ENCODE measurements at places on chromosomes 7 and 10. TPM values are rescaled to one million over a fixed set of nuclear protein-coding genes. Genes with fewer than 3 reads are reported as not detected.
A peak's percentile ranks its signal among the peaks of the same experiment; 100 is the strongest.

Gene EN2
- total RNA-seq: 3.4 TPM

GRCh38 chr7:37820708-37821468, 27.5 kb upstream of the NME8 start:
- no peak overlapping the region for H3K4me3 ChIP-seq
- H3K27ac ChIP-seq: no peak overlapping the region
- no peaks in the 10 kb centered on the region for H3K27me3 ChIP-seq
- H3K36me3 ChIP-seq: no peaks in the 10 kb centered on the region
- H3K4me1 ChIP-seq: no peaks in the 10 kb centered on the region
- no peak for DNase-seq

Gene EFCAB10
- total RNA-seq: not detected

GRCh38 chr7:91835091-91835825, 45.2 kb downstream of the MTERF1 start:
- DNase-seq: no peak
- peaks cover 5% of the 10 kb centered on the region for H3K27me3 ChIP-seq
- H3K4me1 ChIP-seq: peaks cover 8% of the 10 kb centered on the region
- H3K4me3 ChIP-seq: no peak overlapping the region
- H3K36me3 ChIP-seq: no peaks in the 10 kb centered on the region
- H3K27ac ChIP-seq: no peak overlapping the region

DNA sequence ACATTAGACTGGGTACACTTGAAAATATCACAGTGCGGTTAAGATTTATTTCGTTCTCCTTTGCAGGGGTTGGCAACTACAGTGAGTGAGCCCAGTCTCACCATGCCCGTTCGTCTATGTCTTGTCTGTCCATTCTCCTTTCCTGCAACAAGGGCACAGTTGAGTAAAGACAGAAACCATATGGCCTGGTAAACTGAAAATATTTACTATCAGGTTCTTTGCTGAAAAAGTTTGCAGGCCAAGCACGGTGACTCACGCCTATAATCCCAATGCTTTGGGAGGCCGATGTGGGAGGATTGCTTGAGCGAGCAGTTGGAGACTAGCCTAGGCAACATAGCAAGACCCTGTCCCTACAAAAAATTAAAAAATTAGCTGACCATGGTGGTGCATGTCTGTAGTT, 11.4 kb upstream of the KCTD7 start:
- no peak overlapping the region for H3K27ac ChIP-seq
- no peak for DNase-seq
- no peaks in the 10 kb centered on the region for H3K4me1 ChIP-seq

- H3K4me3 ChIP-seq: no peak overlapping the region
- DNase-seq: no peak
- H3K27ac ChIP-seq: no peak overlapping the region
- no peaks in the 10 kb centered on the region for H3K27me3 ChIP-seq
These were observed 131.8 kb upstream of the GHITM start for GRCh38 chr10:84007482-84007881.

GRCh38 chr7:33900501-33900900, 4.8 kb upstream of the BMPER start:
- H3K27me3 ChIP-seq: peaks cover 17% of the 10 kb centered on the region
- H3K27ac ChIP-seq: no peak overlapping the region
- peaks cover 11% of the 10 kb centered on the region for H3K4me1 ChIP-seq

- H3K36me3 ChIP-seq: no peaks in the 10 kb centered on the region
- H3K27me3 ChIP-seq: no peaks in the 10 kb centered on the region
- H3K4me3 ChIP-seq: no peak overlapping the region
- no peak overlapping the region for H3K27ac ChIP-seq
These were observed 54.2 kb downstream of the RTKN2 start for GRCh38 chr10:62214364-62214874.

- no peak overlapping the region for H3K4me3 ChIP-seq
- H3K27ac ChIP-seq: no peak overlapping the region
- DNase-seq: peak; percentile 19
- no peaks in the 10 kb centered on the region for H3K27me3 ChIP-seq
These were observed 64.7 kb upstream of the LRGUK start for GRCh38 chr7:134062460-134062859.

GRCh38 chr10:33120700-33121099, 162.7 kb upstream of the ITGB1 start:
- no peak overlapping the region for H3K27ac ChIP-seq
- H3K4me1 ChIP-seq: peaks cover 38% of the 10 kb centered on the region
- no peak overlapping the region for H3K4me3 ChIP-seq
- no peak for DNase-seq
- no peaks in the 10 kb centered on the region for H3K36me3 ChIP-seq

DNA sequence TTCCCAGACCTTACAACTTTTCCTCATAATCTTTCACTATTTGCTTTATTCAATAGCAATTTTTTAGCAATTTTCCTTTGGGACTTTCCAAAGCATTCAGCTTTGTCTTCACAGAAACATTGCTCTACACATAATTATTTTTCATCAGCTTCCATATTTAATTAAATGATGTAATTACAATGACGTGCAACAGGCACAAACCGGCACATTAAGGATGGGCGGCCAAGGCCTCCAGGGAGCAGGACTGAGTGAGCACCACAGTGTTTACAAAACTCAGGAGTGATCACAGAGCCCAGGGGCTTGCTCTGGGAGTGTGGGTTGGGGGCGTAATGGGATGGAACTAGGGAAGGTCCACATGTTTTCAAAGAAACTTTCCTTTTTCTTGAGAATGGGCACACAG, 69.8 kb downstream of the MAD1L1 start:
- H3K4me3 ChIP-seq: no peak overlapping the region
- H3K27ac ChIP-seq: no peak overlapping the region

- no peaks in the 10 kb centered on the region for H3K27me3 ChIP-seq
- no peak for DNase-seq
- peaks cover 60% of the 10 kb centered on the region for H3K36me3 ChIP-seq
- H3K4me1 ChIP-seq: peaks cover 8% of the 10 kb centered on the region
- H3K27ac ChIP-seq: peak overlapping the region; percentile 6
These were observed 131.4 kb upstream of the ODAD2 start for GRCh38 chr10:28130267-28130666.

- no peak overlapping the region for H3K4me3 ChIP-seq
- H3K27me3 ChIP-seq: peaks cover 44% of the 10 kb centered on the region
- no peaks in the 10 kb centered on the region for H3K36me3 ChIP-seq
- no peak overlapping the region for H3K27ac ChIP-seq
These were observed 37.2 kb downstream of the PRSS2 start for GRCh38 chr7:142807855-142808460.

Gene MOGAT3
- not detected for total RNA-seq

DNA sequence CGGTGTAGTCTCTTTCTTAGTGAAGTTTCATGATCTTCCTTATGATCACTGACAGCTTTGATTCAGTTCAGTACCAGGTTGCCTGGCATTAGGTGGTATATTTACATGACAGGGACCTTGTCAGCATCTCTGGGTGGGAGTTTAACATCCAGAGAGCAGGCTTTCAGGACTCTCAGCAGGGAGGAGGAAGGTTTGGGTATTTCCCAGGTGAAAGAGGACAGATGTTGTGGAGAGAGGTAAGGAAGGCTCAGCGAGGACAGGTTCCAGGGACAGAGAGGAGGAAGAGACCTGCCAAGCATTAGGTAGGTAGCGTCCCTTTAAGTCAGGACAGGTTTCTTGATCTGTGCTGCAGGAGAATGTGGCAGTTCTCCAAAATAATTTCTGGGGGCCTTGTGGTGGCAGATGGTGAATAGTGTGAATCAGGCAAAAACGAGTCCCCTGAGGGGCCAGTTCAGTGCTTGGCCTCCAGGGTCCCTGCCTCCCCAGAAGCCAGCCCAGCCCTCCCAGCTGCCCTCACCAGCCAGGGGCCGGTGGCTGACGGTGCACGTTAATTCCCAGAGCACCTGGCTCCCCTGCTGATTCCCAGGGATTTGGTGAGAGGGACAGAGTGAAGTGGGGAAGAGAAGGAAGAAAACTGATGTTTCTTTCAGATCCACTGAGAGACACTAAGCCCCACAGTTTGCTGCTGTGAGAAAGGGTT, 82.0 kb downstream of the VWC2 start:
- H3K4me1 ChIP-seq: no peaks in the 10 kb centered on the region
- H3K36me3 ChIP-seq: no peaks in the 10 kb centered on the region
- H3K27me3 ChIP-seq: no peaks in the 10 kb centered on the region
- no peak overlapping the region for H3K27ac ChIP-seq
- no peak for DNase-seq
- H3K4me3 ChIP-seq: no peak overlapping the region

- no peaks in the 10 kb centered on the region for H3K27me3 ChIP-seq
- H3K36me3 ChIP-seq: peaks cover 36% of the 10 kb centered on the region
- H3K27ac ChIP-seq: no peak overlapping the region
- DNase-seq: no peak
- H3K4me3 ChIP-seq: no peak overlapping the region
- H3K4me1 ChIP-seq: peaks cover 13% of the 10 kb centered on the region
These were observed 53.2 kb downstream of the LARP4B start for GRCh38 chr10:878333-878759.

DNA sequence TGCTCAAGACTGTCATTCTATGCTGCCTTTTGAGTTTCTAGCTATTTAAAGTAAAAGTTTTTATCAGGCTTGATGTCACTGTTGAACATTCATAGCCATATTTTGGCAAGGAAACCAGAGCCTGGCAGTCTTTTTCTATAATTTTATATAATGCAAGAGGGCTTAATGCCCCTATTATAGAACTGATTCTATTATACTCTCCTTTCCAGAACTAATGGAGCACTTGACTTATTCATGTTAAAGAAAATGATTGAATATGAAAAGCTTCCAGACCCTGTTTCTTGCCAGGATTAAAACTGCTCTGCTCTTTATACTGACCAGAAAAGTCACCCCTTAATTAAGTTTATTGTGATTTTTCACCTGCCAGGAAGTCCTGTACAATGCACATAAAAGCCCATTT, 337.6 kb upstream of the CHRM2 start:
- no peaks in the 10 kb centered on the region for H3K27me3 ChIP-seq
- DNase-seq: no peak
- H3K27ac ChIP-seq: no peak overlapping the region
- no peak overlapping the region for H3K4me3 ChIP-seq
- H3K36me3 ChIP-seq: no peaks in the 10 kb centered on the region

DNA sequence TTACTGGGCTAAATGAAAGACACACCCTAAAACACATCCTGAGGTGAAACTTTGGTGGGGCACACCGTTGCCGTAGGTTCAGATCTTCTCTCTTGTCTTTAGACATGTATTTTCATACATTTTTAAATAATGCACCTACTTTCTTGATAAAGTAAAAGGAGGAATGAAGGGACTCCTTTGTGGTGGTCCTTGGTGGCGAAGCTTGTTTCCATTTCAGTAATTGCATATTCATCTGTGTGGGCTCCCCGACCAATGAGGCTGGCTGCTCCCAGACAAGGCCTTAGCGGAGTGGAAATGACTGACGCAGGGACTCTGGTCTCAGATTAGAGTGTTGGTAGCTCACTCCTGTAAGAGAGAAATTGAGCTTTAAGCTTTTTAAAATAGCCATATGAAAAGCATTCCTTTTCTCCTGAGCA, 815 bp downstream of the CCSER2 start:
- H3K36me3 ChIP-seq: no peaks in the 10 kb centered on the region
- H3K4me3 ChIP-seq: peak overlapping the region; percentile 91
- H3K27ac ChIP-seq: peak overlapping the region; percentile 94
- DNase-seq: no peak
- no peaks in the 10 kb centered on the region for H3K27me3 ChIP-seq

DNA sequence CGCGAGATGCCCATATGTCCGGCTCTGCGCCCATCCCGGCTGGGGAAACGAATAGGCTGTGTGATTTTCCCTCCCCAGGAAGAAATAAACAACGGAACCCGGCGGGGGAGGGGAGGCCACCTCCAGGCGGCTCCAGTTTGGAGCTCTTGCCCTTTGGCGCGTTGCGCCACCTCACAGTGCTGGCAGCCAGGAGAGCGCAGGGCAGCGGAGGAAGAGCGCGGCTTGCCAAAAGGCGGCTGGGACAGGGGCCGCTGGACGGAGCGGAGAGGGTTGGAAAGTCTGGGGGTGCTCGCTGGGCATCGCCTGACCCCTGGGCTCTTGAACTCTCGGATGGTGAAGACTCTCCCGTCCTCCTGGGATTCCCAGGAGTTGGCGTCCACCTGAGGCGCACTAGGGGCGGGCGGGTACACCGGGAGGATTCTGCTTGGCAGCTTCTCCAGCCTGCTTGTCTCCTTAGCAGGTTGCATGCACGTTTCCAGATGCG, 5.3 kb upstream of the NEUROG3 start:
- no peak for DNase-seq
- H3K4me3 ChIP-seq: no peak overlapping the region
- H3K36me3 ChIP-seq: no peaks in the 10 kb centered on the region

GRCh38 chr7:127391591-127392181, 822 bp downstream of the ZNF800 start:
- H3K36me3 ChIP-seq: peaks cover 18% of the 10 kb centered on the region
- DNase-seq: no peak
- peaks cover 28% of the 10 kb centered on the region for H3K4me1 ChIP-seq
- peak overlapping the region; percentile 98 for H3K4me3 ChIP-seq
- peaks cover 14% of the 10 kb centered on the region for H3K27me3 ChIP-seq
- peak overlapping the region; percentile 95 for H3K27ac ChIP-seq

GRCh38 chr7:131521651-131522163, 34.7 kb downstream of the PODXL start:
- peaks cover 2% of the 10 kb centered on the region for H3K36me3 ChIP-seq
- no peak for DNase-seq
- peak overlapping the region; percentile 80 for H3K27ac ChIP-seq
- H3K4me1 ChIP-seq: peaks cover 48% of the 10 kb centered on the region

Gene SH2D4B
- not detected for total RNA-seq

Gene DHTKD1
- total RNA-seq: 24.3 TPM

DNA sequence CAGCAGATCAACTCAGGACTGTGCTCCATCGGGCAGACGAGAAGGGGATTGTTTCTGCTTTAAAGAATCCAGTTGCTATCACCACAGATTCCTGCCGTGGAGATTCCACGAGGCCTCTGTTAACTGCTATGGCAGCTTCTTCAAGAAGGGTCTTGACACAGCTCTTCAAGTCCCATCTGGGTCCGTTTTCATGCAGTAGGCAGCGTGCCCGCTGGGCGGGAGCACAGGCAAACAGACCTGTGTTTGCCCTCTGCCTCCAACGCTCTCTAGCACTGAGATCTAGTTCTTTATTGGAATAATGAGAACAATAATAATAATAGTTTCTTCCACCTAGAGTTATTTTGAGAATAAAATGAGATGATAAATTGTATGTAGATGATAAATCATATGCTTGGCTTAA, 127.2 kb upstream of the SP8 start:
- H3K27ac ChIP-seq: no peak overlapping the region
- no peaks in the 10 kb centered on the region for H3K27me3 ChIP-seq
- H3K36me3 ChIP-seq: no peaks in the 10 kb centered on the region

- no peak overlapping the region for H3K4me3 ChIP-seq
- H3K36me3 ChIP-seq: no peaks in the 10 kb centered on the region
- no peak for DNase-seq
- no peaks in the 10 kb centered on the region for H3K4me1 ChIP-seq
- no peak overlapping the region for H3K27ac ChIP-seq
These were observed 37.2 kb downstream of the CHN2 start for GRCh38 chr7:29231671-29232232.

Gene VPS41
- total RNA-seq: 105 TPM

Gene RAMP3
- total RNA-seq: not detected

GRCh38 chr7:95972523-95972922, 200.2 kb downstream of the DYNC1I1 start:
- H3K27me3 ChIP-seq: no peaks in the 10 kb centered on the region
- H3K4me3 ChIP-seq: no peak overlapping the region
- H3K36me3 ChIP-seq: peaks cover 5% of the 10 kb centered on the region
- H3K4me1 ChIP-seq: peaks cover 22% of the 10 kb centered on the region

Gene CRHR2
- total RNA-seq: not detected

Gene PTPRN2
- total RNA-seq: 0.50 TPM
